ENCODE measurements at places on chromosomes 11 and 22.
A peak's percentile ranks its signal among the peaks of the same experiment; 100 is the strongest.

DNA sequence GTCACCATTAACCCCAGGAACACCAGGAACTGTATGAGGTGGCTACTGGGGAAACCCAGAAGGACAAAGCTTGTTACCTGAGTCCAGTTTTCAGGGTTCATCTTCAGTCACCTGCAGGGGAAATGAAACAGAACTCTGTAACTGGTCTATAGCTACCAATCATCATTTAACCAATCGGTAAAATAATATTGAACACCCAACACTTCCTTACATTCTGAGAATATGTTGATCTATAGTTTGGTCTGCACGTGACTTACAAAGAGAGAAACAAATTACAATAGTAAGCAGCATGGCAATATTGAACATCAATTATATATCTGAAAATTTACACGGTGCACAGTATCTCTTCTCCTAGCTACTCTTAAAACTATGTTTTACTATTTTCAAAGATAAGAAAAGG lies at the start of gene OR6T1:
TSS of gene OR6T1 (minus strand) at position 101 of the 400 bp plus-strand sequence. CDS start at position 101, 0 bp downstream.
- no peak for DNase-seq

GRCh38 chr22:48431536-48432315 lies 1395.9 kb downstream of the BRD1 start:
- no peak for DNase-seq

- no peak for DNase-seq
Observed at GRCh38 chr11:99333621-99334020, 312.9 kb downstream of the CNTN5 start.

DNA sequence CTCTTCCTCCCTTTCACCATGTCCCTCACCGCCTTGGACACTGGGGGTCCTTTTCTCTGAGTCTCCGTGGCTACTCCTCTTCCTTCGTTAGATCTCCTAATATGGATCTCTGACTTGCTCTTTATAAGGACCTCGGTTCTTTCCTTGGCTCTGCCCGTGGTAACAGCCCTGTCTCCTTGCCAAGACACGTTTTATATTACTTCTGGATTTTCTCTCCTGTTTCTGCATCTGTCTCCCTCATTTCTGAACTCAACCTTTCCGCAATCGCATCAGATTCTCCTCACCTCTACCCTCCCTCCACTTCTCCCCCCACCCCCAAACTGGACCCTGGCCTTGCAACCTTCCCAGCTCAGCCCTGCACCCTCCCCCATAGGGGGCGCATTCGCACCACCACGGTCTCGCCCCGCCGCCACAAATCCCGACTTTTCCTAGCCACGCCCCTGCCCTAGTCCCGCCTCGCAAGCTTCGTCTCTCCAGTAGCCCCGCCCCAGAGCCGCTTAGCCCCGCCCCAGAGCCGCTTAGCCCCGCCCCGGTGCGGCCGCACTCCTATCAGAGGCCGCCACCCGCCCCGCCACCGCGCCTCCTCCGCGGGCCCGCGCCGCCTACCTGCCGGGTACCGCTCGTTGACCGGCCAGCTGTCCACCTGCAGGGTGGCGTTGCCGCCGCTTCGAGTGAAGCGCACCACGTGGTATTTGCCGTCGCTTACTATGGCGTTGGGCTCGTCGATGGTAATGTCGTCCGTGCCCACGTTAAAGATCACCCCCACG lies 39.0 kb downstream of the SLC22A12 start:
- DNase-seq = no peak

GRCh38 chr11:68128682-68129327 lies 7.6 kb upstream of the CHKA start:
- no peak for DNase-seq

- peak; percentile 58 for DNase-seq
Observed at GRCh38 chr22:31292236-31292989, at the start of gene PIK3IP1. Gene PIK3IP1 (minus strand): TSS chr22:31292488. CDS start chr22:31292344, 144 bp downstream.
